NCI-H1092 (cell line): ENCODE measurements at places on chromosomes 7 and 10.
A peak's percentile ranks its signal among the peaks of the same experiment; 100 is the strongest.

- DNase-seq, result no peak
Observed at GRCh38 chr10:124971276-124971675, 29.4 kb downstream of the ZRANB1 start.

GRCh38 chr7:30521532-30521931, 16.9 kb upstream of the GGCT start:
- no peak for DNase-seq

DNA sequence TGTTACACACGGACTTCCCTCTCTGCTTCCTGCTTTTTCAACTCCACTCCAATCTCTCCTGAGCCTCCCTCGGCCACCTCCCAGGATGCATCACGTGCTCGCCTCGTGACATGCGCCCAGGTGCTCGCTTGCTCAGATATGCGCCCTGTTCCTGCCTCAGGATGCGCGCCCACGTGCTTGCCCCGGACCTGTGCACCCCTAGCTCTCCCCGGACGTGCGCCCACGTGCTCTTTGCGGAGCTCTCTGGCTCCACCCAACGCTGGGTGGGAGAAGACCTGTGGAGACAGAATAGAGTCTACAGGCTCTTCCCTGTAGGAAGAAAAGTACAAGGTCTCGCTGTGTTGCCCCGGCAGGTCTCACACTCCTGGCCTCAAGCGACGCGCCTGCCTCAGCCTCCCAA, 23.1 kb downstream of the PARD3 start:
- no peak for DNase-seq

GRCh38 chr10:91621483-91622113, 11.3 kb downstream of the PPP1R3C start:
- DNase-seq, result no peak

DNA sequence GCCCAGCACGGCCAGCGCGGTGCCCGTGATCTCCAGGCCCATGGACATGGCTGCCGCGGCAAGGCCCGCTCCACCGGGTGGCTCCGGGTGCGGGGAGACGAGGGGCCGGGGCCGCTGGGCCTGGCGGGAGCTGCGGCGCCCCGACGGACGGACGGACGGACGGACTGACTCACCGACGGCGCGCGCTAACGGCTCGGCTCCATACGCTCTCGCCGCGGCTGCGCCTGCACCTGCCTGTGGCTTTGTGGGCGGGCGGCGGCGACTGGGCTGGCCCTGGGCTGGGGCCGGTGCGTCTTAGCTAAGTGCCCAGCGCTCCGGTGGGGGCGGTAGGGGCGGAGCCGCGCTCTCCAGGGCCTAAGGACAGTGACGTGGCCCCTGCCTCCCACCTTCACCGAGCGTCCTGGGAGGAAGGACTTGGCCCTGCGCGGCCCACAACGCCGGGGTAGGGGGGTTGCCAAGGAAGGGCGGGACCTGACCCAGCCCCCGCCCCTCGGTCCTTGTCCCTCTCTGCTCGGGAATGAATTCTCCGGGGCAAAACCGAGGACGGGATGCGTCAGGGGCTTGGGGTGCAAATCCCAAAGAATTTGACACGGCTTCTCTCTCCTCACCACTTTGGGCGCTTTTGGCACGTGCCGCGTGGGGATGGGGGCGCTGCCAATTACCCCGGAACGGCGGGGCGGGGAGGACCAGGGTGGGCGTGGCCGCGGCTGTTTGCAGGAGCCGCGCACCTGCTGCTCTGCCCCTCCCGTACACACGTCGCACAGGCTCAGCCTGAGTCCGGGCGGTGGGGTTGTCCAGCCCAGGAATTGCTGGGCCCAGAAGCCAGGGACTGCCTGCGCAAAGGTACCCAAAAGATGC, at the start of gene CLDN3:
Gene CLDN3 (minus strand): TSS at position 269 of the 858 bp plus-strand sequence. CDS start 221 bp downstream, at position 48.
- peak; percentile 94 for DNase-seq

DNA sequence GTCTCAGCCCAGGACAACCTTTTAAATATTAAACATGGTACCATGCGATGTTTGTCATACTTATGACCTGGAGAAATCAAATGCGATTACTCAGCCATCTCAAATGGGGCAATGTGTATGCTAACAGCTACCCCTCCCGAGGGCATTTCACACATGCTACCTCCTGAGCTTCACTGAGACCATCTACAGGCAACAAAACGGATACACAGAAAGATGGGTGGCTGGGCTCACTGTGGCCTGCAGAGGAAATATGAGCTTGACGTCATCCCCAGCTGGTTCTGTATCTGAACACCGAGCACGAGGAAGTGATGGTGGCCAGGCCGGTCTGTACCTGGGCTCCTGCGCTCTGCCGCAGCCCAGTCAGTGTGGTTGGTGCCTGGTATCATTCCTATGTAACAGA, 374.3 kb downstream of the RPS24 start:
- no peak for DNase-seq

DNA sequence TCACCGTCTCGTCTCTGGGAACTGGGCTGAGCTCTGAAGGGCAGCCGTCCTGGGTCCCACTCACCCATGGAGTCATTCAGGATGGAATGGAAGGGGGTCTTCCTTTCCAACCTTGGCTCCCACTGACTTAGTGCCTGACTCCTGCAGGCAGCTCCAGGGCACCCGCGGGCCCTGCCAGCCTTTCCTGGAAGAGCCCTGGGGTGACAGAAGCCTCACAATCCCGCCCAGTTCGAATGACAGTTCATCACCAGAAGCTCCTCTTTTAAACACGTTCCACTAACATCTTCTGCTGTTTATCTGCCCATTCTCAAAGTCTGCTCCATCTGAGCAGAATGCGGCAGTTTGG, 110.6 kb downstream of the TNS3 start:
- no peak for DNase-seq

DNA sequence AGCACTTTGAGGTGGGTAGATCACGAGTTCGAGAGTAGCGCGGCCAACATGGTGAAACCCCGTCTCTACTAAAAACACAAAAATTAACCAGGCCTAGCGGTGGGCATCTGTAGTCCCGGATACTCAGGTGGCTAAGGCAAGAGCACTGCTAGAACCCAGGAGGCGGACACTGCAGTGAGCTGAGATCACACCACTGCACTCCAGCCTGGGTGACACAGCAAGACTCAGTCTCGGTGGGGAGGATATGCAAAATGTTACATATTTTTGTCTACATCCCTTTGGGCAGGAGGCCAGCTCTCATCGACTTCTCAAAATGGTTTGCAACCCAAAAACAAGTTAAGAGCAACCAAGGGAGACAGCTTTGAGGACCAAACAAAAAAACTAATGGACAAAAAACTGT, 8.2 kb downstream of the ATE1 start:
- DNase-seq, result no peak

DNA sequence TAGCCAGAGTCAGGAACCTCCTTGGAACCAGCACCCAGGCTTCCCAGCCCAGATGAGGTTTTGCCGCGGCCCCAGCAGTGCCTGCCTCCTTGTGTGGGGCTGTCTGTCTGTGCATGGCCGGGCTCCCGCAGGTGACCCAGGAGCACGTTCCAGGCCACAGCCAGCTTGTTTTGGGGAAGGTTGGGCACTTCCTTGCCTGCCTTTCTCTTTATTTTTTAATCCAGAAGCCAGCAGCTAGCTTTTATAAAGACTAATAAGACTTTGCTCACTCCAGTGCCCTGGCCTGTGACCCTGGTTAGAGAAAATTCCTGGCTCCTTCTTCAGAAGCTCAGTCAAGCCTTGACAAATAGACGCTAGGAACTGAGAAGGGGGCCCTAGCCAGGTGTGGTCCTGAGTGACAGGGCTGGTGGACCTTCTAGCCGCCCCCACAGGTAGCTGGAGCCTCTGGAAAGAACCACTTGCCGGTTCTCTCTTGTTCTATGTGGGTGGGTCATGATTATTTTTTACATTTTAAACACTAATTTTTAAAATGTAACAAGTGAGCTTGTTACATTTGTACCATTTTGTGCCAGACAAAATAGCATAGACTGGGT, 837 bp downstream of the SLC29A3 start:
- DNase-seq, result no peak

GRCh38 chr10:6027929-6028328, 34.2 kb downstream of the IL2RA start:
- DNase-seq, result no peak

GRCh38 chr7:91717681-91718470, 162.6 kb downstream of the MTERF1 start:
- DNase-seq, result no peak

DNA sequence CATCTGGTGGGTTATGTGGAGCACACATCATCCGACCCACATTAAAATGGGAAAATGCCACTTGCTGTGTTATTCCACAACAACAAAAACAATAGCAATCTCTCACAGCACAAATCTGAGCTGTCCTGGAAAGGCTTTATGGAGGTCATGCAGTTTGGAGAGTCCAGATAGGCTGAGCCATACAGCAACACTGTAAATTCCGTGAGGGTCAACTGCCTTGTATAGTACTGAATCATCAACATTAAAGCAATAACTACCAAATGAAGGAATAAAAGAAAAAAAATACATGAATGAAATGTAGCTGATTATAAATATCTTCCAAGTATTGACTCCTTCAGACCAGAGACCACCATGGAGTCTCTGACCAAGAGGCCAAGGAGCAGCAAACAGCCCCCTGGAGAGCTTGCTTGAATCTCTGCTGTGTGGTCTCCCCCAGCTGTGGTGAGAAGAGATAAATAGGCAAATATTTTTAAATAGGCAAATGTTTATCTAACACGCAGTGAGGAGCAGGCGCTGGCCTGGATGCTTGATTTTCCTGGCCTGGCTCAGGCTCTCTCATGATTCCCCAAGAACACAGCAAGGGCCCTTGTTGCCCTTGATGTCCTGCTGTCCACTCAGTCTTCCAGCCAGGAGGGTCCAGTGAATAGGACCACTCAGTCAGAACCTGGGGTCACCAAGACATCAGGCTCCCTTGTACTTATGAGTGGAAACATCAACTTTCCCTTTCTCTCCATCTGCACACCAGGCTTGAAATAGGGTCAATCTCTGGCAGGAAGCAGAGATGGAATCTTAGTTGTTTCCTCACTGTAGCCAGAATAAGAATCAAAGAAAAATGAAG, 1021.3 kb downstream of the XPNPEP1 start:
- no peak for DNase-seq

DNA sequence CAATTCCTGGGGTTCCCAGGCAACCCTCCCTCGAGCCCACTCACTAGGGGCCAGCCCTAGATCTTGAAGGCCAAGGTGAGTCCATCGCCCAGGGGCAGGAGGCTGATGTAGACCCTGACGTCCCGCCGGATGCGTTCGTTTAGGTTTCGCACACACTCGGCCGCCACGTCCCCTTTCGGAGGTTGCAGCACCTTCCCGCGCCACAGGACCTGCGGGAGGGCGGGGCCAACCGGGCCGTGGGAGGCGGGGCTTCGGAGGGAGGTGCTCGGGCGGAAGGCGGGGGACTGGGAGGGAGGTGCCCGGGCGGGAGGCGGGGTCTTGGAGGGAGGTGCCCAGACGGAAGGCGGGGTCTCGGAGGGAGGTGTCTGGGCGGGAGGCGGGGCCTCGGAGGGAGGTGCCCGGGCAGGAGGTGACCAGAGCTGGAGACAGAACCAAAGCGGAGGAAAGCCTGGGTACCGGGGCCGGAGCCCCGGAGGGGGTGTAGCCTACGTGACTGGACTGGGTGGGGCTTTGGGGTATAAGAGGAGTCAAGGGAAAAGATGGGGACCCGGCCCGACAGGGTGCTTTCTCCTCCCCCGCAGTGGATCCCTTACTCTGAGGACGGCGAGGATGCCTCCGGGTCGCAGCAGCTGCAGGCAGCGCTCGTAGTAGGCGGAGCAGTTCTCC, 1.6 kb downstream of the COMTD1 start:
- peak; percentile 71 for DNase-seq

GRCh38 chr10:74104996-74105395, 45.6 kb downstream of the AP3M1 start:
- no peak for DNase-seq

DNA sequence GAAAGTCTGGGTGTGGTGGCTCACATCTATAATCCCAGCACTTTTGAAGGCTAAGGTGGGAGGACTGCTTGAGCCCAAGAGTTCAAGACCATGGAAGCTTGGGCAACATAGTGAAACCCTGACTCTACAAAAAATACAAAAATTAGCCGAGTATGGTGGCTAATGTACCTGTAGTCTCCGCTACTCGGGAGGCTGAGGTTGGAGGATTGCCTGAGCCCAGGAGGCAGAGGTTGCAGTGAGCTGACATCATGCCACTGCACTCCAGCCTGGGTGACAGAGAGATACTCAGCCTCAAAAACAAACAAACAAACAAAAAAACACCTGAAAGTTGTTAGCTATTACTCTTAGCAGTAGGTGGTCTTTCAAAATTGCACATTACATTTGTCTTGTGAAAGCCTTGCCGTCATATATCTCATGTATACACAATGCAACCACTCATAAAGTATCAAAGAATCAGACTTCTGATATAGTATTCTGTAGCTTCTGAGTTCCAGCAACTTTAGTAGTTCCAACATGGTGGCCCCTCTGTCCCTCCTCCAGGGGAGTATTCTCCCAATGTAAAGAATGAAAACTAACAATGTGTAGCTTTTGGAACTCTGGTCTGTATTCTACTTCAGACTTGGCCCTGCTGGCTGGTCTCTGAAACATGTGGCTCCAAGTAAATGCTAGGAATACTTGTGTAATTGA, 101.5 kb downstream of the ZNF92 start:
- no peak for DNase-seq

- DNase-seq, result no peak
Observed at GRCh38 chr10:28811639-28812349, 134.5 kb downstream of the BAMBI start.

DNA sequence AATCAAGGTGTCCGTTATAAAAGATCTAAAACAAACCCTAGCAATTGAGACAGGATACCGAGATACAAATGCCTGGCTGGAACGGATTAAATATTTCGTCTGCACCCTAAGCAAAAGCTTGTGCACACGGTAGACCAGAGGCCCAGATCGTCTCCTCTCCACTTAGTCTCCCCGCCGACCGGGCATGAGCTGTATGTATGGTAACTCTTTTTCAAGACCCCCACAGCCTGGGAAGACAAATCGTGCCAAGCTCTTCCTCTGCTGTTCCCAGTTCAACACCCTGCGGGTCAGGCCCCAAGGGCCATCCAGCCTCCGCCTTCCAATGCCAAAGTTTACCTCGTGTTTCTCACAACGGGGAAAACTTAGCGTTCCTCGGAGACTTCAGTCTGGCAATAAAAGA, 285.7 kb upstream of the GALNT17 start:
- no peak for DNase-seq

- no peak for DNase-seq
Observed at GRCh38 chr10:122290334-122290733, 19.2 kb downstream of the BTBD16 start.

- peak; percentile 58 for DNase-seq
Observed at GRCh38 chr10:73529089-73529832, 33.4 kb upstream of the PPP3CB start.

- no peak for DNase-seq
Observed at GRCh38 chr7:22578007-22578733, 78.2 kb upstream of the STEAP1B start.

DNA sequence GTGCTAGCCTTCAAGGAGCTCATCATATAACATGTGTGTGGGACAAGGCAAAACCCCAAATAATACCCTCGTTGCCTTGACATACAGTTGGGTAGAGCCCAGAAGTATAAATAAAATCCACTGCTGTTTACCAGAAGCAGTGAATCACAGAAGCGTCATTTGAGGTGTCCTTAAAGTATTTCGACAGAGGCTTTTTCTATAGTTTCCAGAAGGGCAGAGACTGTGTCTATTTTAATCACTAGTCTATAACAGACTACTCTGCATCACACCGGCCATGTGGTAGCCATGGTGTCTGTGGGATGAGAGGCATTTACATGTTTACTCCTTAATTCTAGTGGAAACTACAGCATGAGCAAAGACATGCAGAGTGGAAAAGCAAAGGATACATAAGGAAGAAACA, 131.3 kb downstream of the CTTNBP2 start:
- DNase-seq, result no peak

GRCh38 chr7:151399906-151400305, 9.9 kb downstream of the WDR86 start:
- DNase-seq, result no peak

- DNase-seq, result no peak
Observed at GRCh38 chr7:40918701-40919271, 784.0 kb downstream of the SUGCT start.

GRCh38 chr7:142832417-142832816, 22.5 kb upstream of the EPHB6 start:
- DNase-seq, result no peak
